ENCODE measurements at places on chromosomes 7 and 10. TPM values are rescaled to one million over a fixed set of nuclear protein-coding genes. Genes with fewer than 3 reads are reported as not detected.

DNA sequence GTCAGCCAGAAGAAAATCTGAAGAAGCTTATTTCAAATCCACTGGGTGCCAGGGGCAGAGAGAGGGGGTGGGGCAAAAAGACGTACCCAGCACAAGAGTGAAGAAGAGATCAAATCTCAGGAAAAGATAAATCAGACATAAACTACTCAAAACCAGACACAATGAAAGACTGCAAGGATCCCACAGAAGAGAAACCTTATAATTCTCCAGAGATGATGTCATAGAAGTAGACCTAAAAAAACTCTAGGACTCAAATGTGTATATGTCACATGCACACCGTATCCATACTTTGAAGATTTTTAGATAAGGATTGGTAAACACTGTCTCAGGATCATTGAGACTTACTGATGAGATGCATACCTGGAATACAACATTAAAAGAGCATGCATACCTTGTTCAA is 98.5 kb upstream of the PIK3CG start:
- H3K27me3 ChIP-seq, result no peaks in the 10 kb centered on the region
- H3K4me1 ChIP-seq, result peaks cover 17% of the 10 kb centered on the region
- DNase-seq, result no peak

DNA sequence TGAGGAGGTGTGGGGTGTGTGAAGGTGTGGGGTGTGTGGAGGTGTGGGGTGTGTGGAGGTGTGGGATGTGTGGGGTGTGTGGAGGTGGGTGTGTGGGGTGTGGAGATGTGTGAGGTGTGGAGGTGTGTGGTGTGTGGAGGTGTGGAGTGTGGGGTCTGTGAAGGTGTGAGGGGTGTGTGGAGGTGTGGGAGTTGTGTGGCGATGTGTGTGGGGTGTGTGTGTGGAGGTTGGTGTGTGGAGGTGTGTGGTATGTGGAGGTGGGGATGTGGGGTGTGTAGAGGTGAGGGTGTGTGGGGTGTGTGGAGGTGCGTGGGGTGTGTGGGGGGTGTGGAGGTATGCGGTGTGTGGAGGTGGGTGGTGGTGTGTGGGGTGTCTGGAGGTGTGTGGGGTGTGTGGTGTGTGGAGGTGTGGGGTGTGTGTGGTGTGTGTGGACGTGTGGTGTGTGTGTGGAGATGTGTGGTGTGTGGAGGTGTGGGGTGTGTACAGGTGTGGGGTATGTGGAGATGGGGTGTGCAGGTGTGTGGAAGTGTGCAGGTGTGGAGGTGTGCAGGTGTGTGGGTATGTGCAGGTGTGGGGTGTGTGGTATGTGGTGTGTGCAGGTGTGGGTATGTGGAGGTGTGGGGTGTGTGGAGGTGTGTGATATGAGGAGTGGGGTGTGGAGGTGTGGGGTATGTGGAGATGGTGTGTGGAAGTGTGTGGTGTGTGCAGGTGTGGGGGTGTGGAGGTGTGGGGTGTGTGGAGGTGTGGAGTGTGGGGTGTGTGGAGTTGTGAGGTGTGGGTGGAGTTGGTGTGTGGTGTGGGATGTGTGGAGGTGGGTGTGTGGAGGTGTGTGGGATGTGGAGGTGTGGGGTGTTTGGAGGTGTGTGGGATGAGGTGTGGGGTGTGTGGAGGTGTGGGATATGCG is 34.5 kb downstream of the SPDYE17 start:
- H3K36me3 ChIP-seq, result peaks cover 18% of the 10 kb centered on the region
- H3K27me3 ChIP-seq, result no peaks in the 10 kb centered on the region
- H3K27ac ChIP-seq, result no peak overlapping the region
- no peaks in the 10 kb centered on the region for H3K4me1 ChIP-seq
- DNase-seq, result no peak
- no peak overlapping the region for H3K4me3 ChIP-seq

DNA sequence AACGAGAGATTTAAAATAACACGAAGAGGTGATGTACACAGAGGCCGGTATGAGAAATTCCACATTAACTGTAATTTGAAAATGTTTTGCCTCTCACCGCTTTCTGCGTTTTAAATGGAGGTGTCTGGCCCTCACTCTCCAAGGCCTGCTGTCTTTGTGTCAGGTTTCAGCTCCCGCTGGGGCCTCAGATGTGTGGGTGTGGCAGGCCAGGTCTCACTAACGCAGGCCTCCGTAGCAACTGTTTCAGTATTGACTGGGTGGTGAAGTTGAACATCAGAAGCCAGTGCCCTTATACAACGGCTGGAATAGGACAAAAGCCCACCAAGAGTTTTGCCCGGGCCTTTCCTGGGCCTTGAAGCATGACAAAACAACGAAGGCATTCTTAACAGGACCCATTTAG is 303.1 kb downstream of the ADARB2 start:
- no peak overlapping the region for H3K4me3 ChIP-seq
- H3K27me3 ChIP-seq, result no peaks in the 10 kb centered on the region
- no peak overlapping the region for H3K27ac ChIP-seq
- no peak for DNase-seq
- H3K36me3 ChIP-seq, result no peaks in the 10 kb centered on the region

The CYP17A1 gene
- total RNA-seq, result not detected

GRCh38 chr7:129327076-129327475 is 102.2 kb downstream of the AHCYL2 start:
- H3K4me3 ChIP-seq, result no peak overlapping the region
- DNase-seq, result no peak
- peaks cover 21% of the 10 kb centered on the region for H3K36me3 ChIP-seq
- no peaks in the 10 kb centered on the region for H3K4me1 ChIP-seq
- H3K27me3 ChIP-seq, result no peaks in the 10 kb centered on the region

GRCh38 chr7:85226361-85227085 is 39.7 kb upstream of the SEMA3D start:
- H3K27ac ChIP-seq, result no peak overlapping the region
- H3K4me1 ChIP-seq, result no peaks in the 10 kb centered on the region
- H3K27me3 ChIP-seq, result peaks cover 70% of the 10 kb centered on the region
- no peak overlapping the region for H3K4me3 ChIP-seq
- no peak for DNase-seq
- H3K36me3 ChIP-seq, result no peaks in the 10 kb centered on the region

DNA sequence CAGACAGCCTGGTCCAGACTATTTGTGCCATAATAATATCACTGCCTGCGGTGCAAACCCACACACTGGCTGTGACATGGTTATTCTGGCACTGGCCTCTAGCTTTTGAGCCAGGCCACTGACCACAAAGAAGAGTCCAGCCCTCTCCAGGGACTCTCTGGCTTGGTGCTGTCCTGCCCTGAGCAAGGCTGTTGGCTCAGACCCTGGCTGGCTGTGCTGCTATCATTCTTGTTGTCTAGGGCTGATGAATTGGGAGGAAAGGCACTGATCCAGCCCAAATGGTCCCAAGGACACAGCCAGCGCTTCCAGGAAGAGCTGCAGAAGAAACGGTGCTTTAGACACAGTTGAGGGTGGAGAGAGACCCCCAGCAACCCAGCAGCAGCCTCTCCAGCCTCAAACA is 80.8 kb downstream of the TMEM130 start:
- no peak overlapping the region for H3K27ac ChIP-seq
- H3K4me1 ChIP-seq, result peaks cover 8% of the 10 kb centered on the region
- peaks cover 34% of the 10 kb centered on the region for H3K27me3 ChIP-seq
- H3K36me3 ChIP-seq, result no peaks in the 10 kb centered on the region
